ENCODE measurements at places on chromosomes 11 and 22.

DNA sequence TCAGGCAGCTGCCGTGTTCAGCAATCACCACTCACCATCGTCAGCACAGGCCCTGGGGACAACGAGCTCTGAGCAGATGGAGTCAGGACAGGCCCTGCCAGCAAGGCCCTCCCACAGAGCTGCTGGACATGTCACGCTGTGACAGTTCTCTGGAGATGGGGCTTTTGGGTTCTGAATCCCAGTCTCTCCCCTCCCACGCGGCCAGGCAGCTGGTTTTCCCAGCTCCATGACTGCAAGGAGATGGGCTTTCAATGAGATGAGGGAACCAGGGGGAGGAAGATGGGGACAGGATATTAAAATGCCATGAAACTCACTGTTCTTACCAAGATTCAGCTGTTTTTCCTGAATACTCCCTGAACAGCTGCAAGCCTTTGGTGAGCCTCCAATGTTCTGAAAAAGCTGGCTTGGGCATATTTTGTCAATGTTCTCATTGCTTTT lies 305.9 kb downstream of the BRD1 start:
- DNase-seq: no peak

DNA sequence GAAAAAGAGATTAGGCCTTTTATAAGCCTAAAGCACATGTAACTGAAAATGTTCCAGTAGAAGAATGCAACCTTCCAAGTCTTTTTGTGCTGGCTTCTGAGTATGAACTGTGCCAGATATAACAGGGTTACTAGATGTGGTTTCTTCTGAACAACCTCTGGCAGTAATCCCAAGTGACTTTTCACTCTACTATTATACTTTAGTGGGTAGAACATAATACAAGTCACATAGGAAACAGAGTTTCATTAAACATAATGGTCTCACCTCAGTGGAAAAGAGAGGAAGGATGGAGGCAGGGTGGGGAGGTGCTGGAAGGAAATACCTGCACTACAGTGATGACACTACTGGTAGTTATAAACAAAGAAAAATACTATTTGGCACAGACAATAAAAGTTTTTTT lies 81.3 kb downstream of the PHF21A start:
- no peak for DNase-seq

GRCh38 chr11:111229604-111230003 lies 15.9 kb upstream of the POU2AF2 start:
- DNase-seq: no peak

GRCh38 chr11:113261709-113262475 lies 52.5 kb upstream of the TTC12 start:
- peak; percentile 47 for DNase-seq

GRCh38 chr11:20125927-20126326 lies 34.3 kb downstream of the DBX1 start:
- peak; percentile 13 for DNase-seq

- no peak for DNase-seq
Measured at GRCh38 chr11:117396970-117397369, 69.3 kb downstream of the CEP164 start.
